ENCODE measurements at places on chromosomes 7 and 10.

DNA sequence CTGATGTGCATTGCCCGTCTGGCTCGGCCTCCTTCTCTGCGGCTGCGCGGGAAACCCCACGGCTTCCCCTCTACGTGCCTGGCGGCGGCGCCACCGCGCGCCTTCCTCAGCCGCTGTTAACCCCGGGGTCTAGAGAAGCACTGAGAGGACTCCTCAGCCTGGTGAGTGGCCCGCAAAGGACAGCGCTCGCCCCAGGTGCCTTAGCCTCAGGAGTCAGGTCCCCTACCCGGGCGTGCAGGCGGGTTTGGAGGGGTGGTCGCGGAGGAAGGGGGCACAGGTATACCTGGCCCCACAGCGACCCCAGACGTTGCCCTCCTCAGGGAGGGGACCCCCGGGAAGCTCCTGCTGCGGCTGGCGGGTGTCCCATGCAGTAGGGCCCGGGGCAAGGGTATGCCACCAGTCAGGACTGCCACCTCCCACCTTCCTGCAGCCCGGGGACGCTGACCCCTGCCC, 51.0 kb downstream of the ARL5B start:
- DNase-seq = no peak

- no peak for DNase-seq
Observed at GRCh38 chr10:37700886-37701780, 156.3 kb downstream of the ZNF248 start.

DNA sequence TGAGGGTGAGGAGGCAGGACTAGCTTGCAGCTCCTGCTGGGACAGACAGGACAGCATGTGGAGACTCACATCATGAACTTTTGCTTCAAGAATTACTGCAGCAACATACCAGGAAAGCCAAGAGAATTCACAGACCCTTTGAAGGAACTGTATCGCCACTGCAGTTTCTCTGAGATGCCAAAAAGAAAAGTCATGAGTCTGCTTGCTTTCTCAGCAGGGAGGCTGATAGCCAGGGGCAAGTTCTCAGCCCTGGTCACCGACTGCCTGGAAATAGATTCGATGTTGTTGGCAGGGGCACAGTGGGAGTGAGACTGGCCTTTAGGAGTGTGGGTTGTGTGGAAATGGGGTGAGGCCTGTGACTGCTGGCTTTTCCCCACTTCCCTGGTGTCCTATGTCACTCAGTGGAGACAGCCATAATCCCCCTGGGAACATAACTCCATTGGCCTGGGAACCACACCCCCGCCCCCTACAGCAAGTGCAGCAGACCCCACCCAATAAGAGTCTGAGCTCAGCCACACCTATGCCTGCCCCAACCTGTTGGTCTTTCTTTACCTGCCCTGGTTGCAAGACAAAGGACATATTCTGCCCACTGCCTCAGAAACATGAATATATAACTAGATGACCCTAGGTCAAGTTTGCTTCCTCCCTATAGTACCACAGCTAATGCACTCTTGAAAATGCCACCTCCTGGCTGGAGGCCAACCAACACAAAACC, 1.6 kb upstream of the SAMD9 start:
- DNase-seq = no peak

GRCh38 chr7:8433477-8434289, at the start of gene NXPH1:
NXPH1 (plus strand) TSS chr7:8433609.
- no peak for DNase-seq

GRCh38 chr7:69873512-69873911, 275.2 kb downstream of the AUTS2 start:
- no peak for DNase-seq

DNA sequence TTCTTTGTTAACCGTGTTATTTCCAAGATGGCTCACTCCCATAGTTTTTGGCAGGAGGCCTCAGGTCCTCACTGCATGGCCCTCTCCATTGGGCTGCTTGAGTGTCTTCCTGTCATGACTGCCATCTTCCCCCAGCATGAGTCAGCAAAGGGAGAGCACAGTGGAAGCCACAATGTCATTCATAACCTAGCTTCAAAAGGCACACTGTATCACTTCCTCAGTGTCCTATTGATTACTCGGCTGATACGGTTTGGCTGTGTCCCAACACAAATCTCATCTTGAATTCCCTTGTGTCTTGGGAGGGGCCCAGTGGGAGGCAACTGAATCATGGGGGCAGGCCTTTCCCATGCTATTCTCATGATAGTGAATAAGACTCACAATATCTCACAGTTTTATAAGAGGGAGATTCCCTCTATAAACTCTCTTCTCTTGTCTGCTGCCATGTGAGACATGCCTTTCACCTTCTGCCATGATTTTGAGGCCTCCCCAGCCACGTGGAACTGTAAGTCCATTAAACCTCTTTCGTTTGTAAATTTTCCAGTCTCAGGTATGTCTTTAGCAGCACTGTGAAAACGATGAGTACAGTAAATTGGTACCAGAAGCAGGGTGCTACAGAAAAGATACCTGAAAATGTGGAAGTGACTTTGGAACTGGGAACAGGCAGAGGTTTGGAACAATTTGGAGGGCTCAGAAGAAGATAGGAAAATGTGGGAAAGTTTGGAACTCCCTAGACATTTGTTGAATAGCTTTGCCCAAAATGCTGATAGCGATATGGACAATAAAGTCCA, 106.5 kb downstream of the PRLHR start:
- DNase-seq = no peak

DNA sequence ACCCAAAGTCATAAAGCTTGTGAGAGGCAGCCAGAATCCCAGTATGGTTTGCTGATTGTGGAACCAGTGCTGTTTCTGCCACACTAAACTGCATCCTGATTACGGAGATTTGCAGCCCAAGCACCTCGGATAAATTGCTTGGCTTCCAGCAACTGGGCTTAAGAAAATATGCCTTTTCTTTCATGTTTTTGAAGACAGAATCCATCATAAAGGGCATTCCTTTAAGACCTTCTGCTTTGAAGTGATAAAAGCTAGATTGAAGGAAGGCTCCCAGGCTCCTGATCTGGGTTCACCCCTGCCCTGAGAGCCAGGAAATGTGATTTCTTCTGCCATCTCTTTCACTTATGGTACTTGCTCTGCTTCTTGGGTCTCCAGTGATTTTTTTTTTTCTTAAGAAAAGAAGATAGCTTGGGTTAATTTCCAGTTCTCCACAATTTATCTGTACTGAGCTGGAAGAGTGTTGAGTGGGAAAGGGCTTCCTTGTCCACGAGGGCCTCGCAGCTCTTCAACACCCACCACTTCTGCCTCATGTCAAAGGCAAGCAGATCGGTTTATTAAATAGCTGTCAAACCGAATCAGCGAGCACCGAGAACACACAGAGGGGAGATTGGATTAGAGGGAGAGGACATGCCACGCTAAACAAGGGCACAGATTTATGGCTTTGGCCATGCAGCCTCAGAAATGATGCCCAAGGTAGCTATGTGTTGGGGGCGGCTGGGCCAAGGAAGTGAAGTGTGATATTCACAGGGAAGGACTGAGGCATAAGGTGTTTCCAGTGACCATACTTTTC, 94.9 kb upstream of the TBX20 start:
- DNase-seq = no peak

DNA sequence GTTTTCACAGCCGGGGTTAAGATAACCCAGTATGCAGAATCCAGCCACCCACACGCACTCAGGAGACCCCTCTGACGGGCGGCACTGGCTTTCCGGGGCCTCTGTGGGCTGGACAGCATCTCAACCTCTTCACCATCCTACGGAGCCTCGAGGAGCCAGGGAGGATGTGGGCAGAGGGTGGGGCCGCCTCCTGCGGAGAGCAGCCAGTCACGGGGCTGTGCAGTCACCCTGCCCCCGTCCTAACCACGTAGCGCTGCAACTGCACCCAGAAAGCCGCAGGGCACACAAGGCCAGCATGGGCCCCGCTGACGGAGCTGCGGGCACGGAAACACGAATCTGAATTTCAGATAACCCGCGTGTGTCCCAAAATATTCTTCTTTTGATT, 270.3 kb downstream of the ELFN1 start:
- peak; percentile 81 for DNase-seq

DNA sequence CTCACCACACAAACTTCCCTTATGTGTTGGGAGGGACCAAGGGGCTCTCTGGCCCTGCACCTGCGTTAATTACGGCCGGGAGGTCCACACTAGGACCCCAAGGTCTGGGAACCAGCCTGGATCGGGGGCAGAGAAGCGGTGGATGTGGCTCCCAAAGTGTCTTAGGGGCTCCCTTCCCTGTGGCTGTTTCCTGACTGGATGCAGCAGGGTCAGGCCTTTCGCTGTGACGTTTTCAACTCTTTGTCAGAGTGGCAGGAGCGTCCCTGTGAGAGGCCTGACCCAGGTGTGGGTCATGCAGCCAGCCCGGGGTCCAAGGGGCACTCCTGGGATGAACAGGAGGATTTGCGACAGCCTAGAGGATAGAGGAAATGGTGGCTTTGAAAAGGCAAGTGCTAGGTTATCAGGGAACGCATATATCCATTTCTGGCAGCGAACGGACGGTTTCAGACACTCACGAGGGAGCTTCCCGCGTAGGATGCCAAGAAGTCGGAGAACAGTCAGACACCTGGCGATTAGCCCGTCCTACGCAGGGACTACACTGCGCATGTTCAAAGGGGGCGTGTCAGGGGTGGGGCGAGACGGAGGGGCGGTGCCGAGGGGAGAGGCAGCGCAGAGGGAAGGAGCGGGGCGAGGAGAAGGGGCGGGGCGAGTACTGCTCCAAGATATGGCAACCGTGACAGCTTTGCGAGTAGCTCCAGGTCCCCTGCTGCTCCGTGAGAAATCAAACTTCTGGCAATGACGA, 46.2 kb upstream of the ZNF716 start:
- no peak for DNase-seq

GRCh38 chr7:12747687-12748306, 60.4 kb downstream of the ARL4A start:
- no peak for DNase-seq

- DNase-seq = no peak
Observed at GRCh38 chr10:93199191-93199751, 125.6 kb downstream of the CYP26A1 start.

- DNase-seq = no peak
Observed at GRCh38 chr10:61792921-61793320, 108.6 kb upstream of the ARID5B start.

All from activated T-cell treated with anti-CD3 and anti-CD28 coated beads, Interleukin-2, amount 50 U/mL, for 4 hours (primary cell).